ENCODE measurements at places on chromosomes 6 and 20.

- DNase-seq = no peak
Measured at GRCh38 chr6:3384241-3385143, 72.4 kb downstream of the SLC22A23 start.

DNA sequence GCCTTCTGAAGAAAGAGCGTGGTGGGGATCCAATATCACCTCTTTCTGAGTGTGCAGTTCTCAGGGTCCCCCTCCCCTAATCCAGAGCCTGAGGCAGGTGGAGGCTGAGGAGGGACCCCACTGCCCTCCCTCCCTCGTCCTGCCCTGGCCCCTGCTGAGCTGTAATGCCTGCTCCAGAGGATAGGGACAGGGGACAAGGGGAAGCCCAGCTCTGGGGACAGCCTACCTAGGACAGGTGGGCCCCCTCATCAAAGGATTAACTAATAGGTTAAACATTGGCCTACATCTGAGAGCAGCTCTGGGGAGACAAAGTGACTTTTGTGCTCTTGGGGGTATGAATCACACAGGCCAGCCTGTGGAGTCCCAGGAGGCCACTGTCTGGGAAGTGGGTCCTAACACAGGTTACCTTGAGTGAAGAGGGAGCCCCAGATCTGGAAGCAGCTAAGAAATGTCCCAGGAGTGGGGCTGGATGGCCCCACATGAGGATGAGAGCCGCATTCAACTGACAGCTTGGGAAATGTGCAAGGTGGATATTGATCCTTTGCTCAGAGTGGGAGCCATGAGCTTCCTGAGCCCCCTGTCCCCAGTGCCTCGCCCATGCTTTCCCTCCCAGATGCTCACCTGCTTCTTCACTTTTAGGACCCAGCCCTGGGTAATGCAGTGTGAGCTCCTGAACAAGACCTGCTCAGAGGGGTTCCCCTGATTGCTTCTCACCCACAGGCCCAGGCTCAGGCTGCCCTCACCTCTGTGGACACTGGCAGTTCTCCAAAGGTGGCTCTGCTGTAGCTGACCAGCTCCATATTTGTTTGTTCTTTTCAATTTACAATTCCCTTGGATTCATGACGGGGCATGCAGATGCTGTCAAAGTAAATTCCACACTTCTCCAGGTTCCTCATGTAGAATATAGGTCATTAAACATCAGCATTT lies 17.8 kb upstream of the CST9L start:
- no peak for DNase-seq

- DNase-seq = no peak
Measured at GRCh38 chr6:160419488-160419887, 71.3 kb downstream of the SLC22A3 start.

DNA sequence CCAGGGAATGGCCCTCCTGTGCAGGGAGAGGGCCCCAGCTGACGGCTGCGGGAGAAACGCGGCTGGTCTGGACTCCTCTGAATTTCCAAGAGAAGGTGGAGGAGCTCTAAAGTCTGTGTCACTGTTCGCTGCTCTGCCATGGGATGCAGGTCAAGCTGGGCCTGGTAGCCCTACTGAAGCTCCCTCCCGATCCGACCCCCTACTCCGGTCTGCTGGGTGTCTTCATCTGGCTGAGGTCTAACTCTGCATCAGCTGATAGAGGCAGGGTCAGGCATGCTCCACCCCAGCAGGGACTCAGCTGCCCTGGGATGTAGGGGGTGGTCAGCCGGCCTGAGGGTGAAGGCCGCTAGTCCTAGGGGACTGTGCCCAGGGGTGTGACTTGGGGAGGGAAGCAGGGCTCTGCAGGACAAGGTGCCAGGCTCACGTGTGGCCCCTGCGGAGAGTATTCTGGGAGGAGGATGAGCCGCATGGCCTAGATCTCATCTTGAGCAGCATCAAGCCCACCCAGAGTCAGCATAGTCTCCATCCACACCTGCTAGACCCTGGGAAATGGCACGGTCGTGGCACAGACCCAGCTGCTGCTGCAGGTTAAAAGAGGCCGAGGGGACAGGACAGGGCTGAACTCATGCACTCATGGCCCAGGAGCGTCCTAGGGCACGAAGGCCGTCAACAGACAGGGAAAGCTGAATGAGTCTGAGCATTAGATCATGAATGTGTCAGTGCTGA lies 1.4 kb downstream of the CST3 start:
- DNase-seq = no peak

Data from stimulated activated CD4-positive, alpha-beta T cell treated with anti-CD3 and anti-CD28 coated beads, TNF-alpha, amount 100 ng/mL, for 24 hours (primary cell).